ENCODE measurements at places on chromosomes 4 and X. TPM values are rescaled to one million over a fixed set of nuclear protein-coding genes. Genes with fewer than 3 reads are reported as not detected.

GRCh38 chrX:140762061-140762460 is 52.5 kb downstream of the LINC00632 start:
- no peak for DNase-seq
- H3K27me3 ChIP-seq = peaks cover 12% of the 10 kb centered on the region
- H3K36me3 ChIP-seq = no peaks in the 10 kb centered on the region
- no peak overlapping the region for H3K27ac ChIP-seq
- no peaks in the 10 kb centered on the region for H3K4me1 ChIP-seq

- H3K27me3 ChIP-seq = no peaks in the 10 kb centered on the region
- H3K4me3 ChIP-seq = no peak overlapping the region
- peak; percentile 60 for DNase-seq
- H3K4me1 ChIP-seq = peaks cover 57% of the 10 kb centered on the region
- H3K27ac ChIP-seq = peak overlapping the region; percentile 54
These were observed 46.3 kb downstream of the ATP10D start for GRCh38 chr4:47531241-47531953.

Gene HSFX2
- total RNA-seq = not detected

GRCh38 chrX:45709381-45709780 is 508.7 kb upstream of the DIPK2B start:
- no peaks in the 10 kb centered on the region for H3K36me3 ChIP-seq
- H3K27me3 ChIP-seq = no peaks in the 10 kb centered on the region
- no peak overlapping the region for H3K4me3 ChIP-seq
- DNase-seq = no peak

Gene MUC7
- total RNA-seq = not detected

Gene MTMR8
- total RNA-seq = 4.4 TPM

DNA sequence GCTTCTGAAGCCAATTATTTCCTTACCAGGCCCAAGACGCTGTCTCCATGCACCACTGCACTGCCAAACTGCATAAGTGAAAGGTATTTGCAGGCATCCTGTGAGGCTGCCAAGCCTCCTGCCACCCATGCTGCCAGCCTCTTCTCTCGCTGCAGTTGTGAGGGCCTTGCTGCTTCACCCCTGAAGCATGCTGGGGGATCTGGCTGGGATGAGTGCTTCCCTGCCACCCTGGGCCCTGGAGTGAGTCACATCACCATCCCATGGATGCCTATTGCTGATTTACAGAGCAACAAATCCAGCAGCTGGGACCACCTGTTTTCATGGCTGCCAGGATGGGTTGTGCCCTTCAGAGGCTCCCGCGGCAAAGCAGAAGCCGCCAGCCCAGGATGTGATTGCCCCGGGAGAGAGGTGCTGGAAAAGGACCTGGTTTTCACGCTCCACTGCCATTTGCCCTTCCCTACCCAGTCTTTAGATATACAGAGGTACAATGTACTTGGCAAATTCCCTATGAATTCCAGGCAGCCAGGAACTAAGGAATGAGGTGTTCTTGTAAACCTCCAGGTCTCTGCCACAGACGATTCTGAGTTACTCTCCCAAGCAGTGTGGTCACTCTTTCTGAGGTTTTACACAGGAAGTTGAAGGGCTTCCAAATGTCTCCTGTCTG is 41.5 kb upstream of the PTCHD1 start:
- H3K27ac ChIP-seq = no peak overlapping the region
- no peaks in the 10 kb centered on the region for H3K36me3 ChIP-seq
- H3K4me1 ChIP-seq = no peaks in the 10 kb centered on the region
- H3K27me3 ChIP-seq = no peaks in the 10 kb centered on the region
- no peak for DNase-seq

GRCh38 chr4:181202240-181202639 is 1041.0 kb upstream of the TENM3 start:
- H3K27me3 ChIP-seq = no peaks in the 10 kb centered on the region
- no peak overlapping the region for H3K4me3 ChIP-seq
- no peaks in the 10 kb centered on the region for H3K4me1 ChIP-seq
- no peak for DNase-seq
- no peak overlapping the region for H3K27ac ChIP-seq
- H3K36me3 ChIP-seq = no peaks in the 10 kb centered on the region

GRCh38 chr4:865572-865971 is 39.6 kb upstream of the CPLX1 start:
- H3K27me3 ChIP-seq = no peaks in the 10 kb centered on the region
- H3K4me3 ChIP-seq = no peak overlapping the region
- H3K4me1 ChIP-seq = no peaks in the 10 kb centered on the region
- peaks cover 59% of the 10 kb centered on the region for H3K36me3 ChIP-seq

- peak overlapping the region; percentile 5 for H3K27ac ChIP-seq
- peaks cover 9% of the 10 kb centered on the region for H3K27me3 ChIP-seq
- peaks cover 49% of the 10 kb centered on the region for H3K4me1 ChIP-seq
- H3K4me3 ChIP-seq = no peak overlapping the region
These were observed 5.3 kb upstream of the STBD1 start for GRCh38 chr4:76301068-76301774.

DNA sequence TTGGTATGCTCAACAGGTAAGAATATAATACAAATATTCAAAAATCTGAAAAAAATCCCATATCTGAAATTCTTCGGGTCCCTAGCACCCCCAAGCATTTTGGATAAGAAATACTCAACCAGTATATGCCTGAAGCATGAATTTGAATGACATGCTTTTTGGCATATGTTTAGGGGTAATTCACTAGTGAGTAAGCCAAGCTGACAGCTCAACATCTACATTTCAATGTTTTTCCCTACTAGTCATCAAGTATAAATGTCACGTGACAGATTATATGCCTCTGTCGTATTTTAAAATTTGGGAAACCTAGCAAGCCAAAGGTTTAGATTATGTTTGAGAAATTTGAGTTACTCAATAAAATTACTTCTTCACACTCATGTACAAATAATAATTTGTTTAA is 125.1 kb downstream of the FGF16 start:
- H3K27ac ChIP-seq = no peak overlapping the region
- H3K4me3 ChIP-seq = no peak overlapping the region
- no peaks in the 10 kb centered on the region for H3K4me1 ChIP-seq
- no peaks in the 10 kb centered on the region for H3K27me3 ChIP-seq
- DNase-seq = no peak

DNA sequence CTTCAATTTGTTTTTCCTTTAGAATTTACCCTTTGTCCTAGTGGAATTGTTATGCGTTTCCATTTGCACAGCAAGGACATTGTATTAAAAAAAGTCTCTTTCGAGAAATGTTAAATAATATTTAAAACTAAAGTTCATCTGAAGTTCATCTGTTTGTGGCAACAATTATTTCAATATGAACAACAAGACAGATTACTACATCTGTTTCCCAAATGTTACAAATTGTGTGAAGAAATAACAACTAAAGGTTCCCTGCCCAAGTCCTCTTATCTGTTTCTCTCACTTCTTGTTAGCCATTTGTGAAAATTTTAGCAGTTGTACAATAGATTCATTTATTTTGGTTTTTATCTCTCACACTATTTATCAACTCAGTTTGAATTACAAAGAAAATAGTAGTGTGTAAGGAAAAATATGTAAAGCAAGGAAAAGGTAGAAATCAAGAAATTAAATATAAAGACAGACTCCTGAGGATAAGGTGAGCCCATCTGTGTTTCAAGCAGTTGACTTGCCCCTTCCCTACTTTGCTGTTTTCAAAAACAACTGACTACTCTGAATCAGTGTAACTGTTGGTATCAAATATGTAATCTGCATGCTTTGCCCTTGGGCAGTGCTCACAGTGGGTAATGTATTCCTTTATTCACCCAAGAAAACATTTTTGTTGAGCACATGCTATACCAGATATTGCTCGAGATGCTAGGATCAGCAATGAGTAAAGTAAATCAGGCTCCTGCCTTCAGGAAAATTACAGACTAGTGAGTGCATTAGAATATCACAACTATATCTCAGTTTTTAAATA is 118.9 kb upstream of the PCDH7 start:
- no peaks in the 10 kb centered on the region for H3K4me1 ChIP-seq
- H3K27ac ChIP-seq = no peak overlapping the region
- no peaks in the 10 kb centered on the region for H3K36me3 ChIP-seq
- no peak for DNase-seq
- no peaks in the 10 kb centered on the region for H3K27me3 ChIP-seq

Gene SYTL5
- not detected for total RNA-seq

Gene GAK
- total RNA-seq = 125 TPM

DNA sequence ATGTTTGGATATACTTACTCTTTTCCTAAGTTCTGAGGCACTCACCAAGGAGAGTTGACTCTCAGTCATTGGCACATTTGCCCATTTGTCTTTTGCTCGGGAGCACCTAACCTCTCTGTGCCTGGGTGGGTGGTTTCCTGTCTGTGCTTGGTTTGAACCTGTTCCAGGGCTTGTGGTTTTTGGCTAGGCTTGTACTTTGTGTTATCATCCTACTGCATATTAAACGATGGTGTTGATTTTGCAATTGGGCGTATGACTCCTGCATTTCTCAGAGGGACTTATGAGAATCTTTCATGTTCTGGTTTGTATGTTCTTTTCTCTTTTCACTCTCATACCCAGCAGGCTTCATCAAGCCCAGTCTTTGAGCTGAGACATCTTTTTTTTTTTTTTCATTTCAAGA is 161.7 kb downstream of the BTC start:
- H3K27ac ChIP-seq = no peak overlapping the region
- peaks cover 9% of the 10 kb centered on the region for H3K4me1 ChIP-seq

DNA sequence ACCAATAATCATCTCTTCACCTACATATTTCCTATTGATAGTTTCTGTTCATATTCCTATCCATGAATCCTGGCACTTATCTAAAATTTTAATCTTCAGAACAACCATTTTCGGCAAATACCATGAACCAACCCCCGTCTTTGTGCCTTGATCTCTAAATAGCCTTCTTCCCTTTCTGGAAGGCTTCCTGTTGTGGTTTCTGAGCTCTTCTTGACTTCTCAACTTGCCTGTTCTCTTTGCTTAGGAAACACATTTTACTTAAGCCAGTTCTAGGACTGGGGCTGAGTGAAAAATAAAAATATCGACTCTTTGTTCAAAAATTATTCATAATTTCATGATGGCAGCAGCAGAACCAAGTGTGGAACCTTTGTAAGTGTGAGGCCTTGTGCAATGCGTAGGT is 882.4 kb downstream of the C4orf33 start:
- no peak overlapping the region for H3K4me3 ChIP-seq
- H3K27ac ChIP-seq = no peak overlapping the region
- no peaks in the 10 kb centered on the region for H3K27me3 ChIP-seq
- no peak for DNase-seq
- H3K36me3 ChIP-seq = no peaks in the 10 kb centered on the region

GRCh38 chr4:150070464-150071170 is 7.6 kb upstream of the DCLK2 start:
- H3K27me3 ChIP-seq = peaks cover 21% of the 10 kb centered on the region
- H3K36me3 ChIP-seq = no peaks in the 10 kb centered on the region
- H3K27ac ChIP-seq = no peak overlapping the region
- no peaks in the 10 kb centered on the region for H3K4me1 ChIP-seq
- no peak overlapping the region for H3K4me3 ChIP-seq

DNA sequence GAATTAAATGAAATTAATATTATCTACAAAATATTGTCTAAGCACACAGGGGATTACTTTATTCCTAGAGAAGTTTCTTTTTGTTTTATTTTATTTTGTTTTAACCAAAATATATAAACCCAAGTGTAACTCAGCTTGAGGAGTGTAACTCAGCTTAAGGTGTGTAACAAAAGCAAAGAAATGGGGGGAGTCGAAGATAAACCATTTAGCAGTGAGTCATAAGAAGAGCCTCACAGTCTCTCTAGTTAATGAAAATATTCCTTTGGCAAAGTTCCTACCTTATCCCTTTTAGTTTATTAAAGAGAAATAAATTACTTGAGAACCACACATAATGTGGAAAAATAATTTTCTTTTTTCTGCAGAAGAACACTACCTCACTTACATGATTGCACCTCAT is 261.8 kb downstream of the KCTD8 start:
- no peaks in the 10 kb centered on the region for H3K4me1 ChIP-seq
- no peaks in the 10 kb centered on the region for H3K27me3 ChIP-seq
- H3K36me3 ChIP-seq = no peaks in the 10 kb centered on the region
- H3K4me3 ChIP-seq = no peak overlapping the region

DNA sequence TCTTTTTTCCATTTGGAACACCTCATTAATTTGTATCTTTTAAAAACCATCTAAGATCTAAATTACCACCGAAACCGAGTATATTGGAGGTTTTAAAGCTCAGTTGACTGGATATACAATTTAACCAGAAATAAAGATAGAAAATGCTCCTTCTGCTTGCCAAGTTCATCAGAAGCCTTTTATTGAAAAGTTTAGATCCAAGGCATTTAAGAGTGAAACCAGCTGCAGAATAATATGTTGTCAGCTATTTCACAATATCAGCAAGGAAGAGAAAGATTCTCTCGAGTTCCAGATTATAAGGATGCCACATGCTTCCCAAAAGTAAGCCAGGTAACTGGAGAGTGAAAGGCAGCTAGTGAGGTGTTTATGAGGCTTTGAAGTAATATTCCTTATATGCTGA is 217.4 kb downstream of the DCTD start:
- no peak for DNase-seq
- no peaks in the 10 kb centered on the region for H3K4me1 ChIP-seq
- H3K4me3 ChIP-seq = no peak overlapping the region

Gene MMRN1
- not detected for total RNA-seq

DNA sequence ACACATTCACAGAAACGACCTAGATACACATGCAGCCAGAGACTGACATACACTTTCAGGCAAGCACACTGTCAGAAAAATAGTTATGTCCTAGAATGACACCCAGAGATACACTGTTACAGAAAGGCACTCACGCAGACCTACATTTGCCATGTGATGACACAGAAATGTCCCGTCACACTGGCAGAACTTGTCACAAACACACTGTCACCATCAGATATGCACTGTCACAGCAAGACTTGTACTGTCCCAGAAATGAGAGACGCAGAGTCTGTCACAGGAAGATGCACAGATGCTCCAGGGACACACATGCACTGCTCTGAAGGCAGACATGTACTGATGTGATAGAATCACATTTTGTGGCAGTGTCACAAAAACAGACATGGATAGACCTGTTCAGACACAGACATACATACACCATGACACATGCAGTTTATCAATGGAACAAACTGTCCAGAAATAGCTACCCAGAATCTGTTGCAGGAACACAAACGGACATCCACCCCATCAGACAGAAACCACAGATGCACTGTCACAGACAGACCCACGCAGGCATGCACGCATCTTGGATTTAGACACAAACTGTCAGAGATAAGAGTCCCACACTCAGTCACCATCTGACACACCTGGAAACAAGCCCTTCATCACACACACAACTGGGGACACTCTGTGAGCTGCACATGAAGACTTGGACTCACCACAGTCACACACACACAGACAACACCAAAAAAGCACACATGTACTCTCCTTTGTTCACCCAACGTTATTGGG is 1.3 kb upstream of the PIM2 start:
- H3K27ac ChIP-seq = peak overlapping the region; percentile 97
- peaks cover 31% of the 10 kb centered on the region for H3K4me1 ChIP-seq
- no peak for DNase-seq
- H3K4me3 ChIP-seq = peak overlapping the region; percentile 91

- no peak for DNase-seq
- H3K36me3 ChIP-seq = no peaks in the 10 kb centered on the region
- no peak overlapping the region for H3K27ac ChIP-seq
- no peak overlapping the region for H3K4me3 ChIP-seq
- no peaks in the 10 kb centered on the region for H3K4me1 ChIP-seq
These were observed 15.7 kb downstream of the CCKAR start for GRCh38 chr4:26474551-26474950.

Gene MAPK10
- total RNA-seq = not detected

Measured in activated T-helper 2 cell treated with anti-CD3 and anti-CD28 coated beads, Interferon-gamma antibody, Interleukin-2, Interleukin-4, amounts not matched to agents 10 μg/mL and 5 μg/mL and 100 μg/mL, durations not matched to agents 14 hours and 24 hours and 36 hours (primary cell).